ENCODE measurements at places on chromosomes 12 and 14. TPM values are rescaled to one million over a fixed set of nuclear protein-coding genes. Genes with fewer than 3 reads are reported as not detected.

ETFRF1 gene
- polyA plus RNA-seq, result 2.7 TPM

CMKLR1 gene
- polyA plus RNA-seq, result 2.9 TPM

CCDC197 gene
- polyA plus RNA-seq, result not detected

GLS2 gene
- polyA plus RNA-seq, result 22.5 TPM

PTPRO gene
- polyA plus RNA-seq, result 0.44 TPM

TXNDC16 gene
- 3.2 TPM for polyA plus RNA-seq

ANKLE2 gene
- polyA plus RNA-seq, result 56.0 TPM
